ENCODE measurements at places on chromosomes 5 and 9.

- DNase-seq = no peak
Measured at GRCh38 chr9:130043654-130044623, 950 bp upstream of the FNBP1 start.

DNA sequence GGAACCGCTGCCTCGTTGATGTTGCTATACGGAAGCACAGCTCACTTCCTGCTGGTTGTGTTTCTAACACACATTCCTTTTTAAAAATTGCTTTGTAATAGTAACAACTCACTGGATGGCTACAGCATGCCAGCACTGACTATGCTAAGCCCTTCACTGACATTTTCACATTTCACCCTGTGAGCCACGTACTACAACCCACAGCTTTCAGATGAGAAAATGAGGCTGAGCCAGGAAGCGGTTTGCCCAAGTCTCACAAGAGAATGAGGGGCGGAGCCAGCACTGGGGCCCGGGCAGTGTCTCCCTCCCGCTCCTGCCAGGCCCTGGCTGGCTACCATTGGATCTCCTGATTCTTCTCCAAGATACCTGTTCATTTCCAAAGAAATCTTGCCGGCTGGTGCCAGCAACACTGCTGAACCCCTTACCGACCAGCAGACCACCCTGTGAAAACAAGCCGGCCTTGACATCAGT is 38.3 kb downstream of the FAM78A start:
- peak; percentile 95 for DNase-seq

DNA sequence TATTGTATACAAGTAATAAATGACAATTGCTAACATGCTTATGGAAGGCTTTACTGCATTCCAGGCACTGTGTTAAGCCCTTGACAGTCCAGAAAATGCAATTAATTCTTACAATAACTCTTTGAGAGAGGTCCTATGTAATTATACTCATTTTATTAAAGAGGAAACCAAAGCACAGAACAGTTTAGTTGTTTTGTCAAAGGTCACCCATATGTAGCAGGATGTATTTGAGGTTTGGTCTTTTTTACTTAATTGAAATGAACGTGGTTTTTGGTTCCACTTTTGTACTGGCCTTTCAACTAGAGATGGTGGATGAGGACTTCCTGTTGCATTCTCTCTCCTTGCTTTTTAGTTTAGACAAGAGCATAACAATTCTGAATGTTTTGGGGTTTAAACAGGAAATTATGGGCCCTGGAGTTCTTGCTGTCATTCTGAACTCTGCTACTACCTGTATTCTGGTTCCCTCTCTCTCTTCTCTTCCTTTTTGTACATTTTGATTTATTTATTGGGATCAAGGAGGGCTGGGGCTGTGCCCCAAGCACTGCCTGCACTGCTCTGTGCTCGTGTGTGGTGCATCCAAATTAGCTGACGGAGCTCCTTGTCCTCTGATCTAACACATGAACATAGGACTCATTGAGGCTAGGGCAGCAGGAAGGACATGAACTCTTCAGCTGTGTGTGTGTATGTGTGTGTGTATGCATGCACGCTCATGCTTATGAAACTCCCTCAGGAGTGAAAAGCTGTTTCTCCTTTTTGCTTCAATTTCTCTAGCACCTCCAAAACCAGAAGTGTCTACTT is 47.4 kb downstream of the SLC28A3 start:
- DNase-seq = peak; percentile 51

GRCh38 chr5:65055938-65056337 is 287.2 kb downstream of the CWC27 start:
- DNase-seq = no peak

DNA sequence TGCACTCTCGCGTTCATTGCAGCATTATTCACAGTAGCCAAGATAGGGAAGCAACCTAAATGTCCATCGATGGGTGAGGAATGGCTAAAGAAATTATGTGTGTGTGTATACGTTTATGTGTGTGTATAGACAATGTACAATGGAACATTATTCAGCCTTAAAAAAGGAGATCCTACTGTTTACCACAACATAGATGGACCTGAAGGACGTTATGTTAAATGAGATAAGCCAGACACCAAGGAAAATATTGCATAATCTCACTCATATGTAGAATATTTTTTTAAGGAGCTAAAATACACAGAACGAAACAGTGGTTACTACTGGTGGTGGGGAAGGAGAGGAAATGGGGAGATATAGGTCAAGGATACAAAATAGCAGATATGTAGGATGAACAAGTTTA is 2.4 kb downstream of the KIF2A start:
- DNase-seq = no peak

DNA sequence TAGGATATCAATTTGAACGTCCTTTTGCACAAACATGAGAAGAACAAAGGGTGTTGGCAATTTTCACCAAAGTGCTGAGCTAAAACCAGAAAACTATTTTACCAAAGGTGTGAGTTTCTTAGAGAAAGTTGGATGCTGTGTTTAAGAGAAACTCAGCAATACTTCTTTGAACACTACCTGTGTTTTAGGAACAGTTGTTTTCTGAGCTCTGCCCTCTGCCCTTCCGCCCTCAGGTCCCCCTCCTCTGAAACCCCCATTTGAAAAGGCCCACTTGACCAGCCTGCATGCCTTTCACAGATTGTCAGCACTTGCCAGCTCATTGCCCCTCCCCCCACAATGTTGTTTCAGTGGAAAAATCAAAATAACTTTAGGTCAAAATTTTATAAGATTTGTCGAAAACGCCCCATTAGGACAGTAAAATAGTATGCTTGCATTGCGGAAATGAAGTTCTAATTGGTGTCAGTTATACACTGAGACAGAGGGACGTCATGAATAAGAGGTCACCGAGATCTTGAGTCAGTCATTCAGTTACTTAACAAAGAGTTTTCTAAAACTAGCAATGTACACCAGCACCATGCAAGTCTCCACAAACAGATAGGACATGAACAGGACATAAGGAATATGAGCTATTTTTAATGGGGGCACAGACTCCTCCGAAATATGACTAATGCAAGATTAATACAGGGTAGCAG is 61.9 kb upstream of the IL7R start:
- DNase-seq = no peak

DNA sequence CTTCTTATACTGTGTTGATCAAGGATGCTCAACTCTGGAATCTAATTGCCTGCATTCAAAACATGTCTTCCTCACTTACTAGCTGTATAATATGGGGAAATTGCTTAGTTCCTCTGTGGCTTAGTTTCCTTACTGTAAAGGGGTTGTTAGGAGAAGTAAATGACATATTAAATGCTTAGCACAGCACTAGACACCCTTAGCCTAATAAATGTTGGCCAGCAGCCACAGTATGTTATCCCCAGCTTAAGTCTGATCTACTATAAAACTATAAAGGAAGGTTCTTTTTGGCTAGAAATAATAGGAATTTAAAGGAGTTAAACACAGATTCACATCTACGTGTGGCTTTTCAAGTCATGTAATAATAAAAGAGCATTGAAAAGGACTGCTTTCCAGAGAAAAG is 232.4 kb downstream of the PCSK1 start:
- DNase-seq = no peak

DNA sequence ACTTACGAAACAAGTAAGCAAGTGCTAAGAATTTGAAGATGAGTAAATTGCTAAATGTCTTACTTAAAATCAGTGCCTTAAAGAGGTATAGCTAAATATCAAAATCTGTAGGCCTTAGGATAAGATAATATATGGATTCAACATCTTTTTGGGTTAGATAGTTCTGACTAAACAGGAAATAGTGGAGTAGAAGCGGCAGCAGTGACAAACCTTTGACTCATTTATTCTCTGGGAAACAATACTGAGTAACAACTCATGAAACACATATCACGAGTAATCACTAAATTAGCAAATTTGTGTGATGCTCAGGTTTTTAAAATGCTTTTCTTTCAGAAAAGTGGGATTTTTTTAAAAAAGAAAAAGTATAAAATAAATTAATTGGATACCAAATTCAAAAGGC is 762.1 kb upstream of the TYRP1 start:
- DNase-seq = no peak

DNA sequence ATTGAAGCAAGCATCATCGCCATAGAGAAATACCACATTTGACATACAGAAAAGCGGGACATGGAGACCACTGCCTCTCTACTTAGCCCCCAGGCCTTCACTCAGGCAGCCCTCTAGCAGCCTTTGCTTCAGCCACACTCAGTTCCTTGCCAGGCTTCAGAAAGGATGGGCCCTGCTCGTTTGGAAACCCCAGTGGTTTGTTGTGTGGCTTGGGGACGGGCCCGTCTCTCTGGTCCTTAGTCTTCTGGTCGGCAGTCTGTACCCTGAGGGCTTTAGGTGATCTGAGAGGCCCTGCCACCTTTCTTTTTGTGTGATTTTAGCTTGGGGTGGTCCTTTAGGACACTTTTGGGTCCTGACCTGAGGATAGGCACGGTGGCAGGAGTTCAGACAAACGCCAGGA is 21.1 kb upstream of the ARSI start:
- no peak for DNase-seq

GRCh38 chr5:90888511-90889324 is 330.1 kb downstream of the ADGRV1 start:
- DNase-seq = no peak

DNA sequence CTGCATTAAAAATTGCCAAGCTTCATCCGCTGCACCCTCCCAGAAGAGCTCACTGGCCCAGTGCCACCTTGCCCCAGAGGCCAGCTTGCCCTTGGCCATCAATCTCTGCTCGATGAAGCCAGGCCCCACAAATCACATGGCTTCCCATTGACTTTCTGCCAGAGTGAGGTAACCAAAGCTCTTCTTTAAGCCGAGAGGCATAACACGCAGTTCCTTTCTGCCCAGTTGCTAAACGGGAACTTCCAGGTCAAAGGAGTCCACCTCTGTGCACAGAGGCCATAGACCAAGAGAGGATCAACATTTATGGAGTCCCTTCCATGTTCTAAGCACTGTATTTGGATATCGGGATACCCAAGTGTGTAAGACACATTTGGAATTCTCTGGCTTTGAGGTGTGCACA is 208.8 kb downstream of the KIF4B start:
- DNase-seq = no peak

- no peak for DNase-seq
Measured at GRCh38 chr9:96025995-96026602, 150.6 kb downstream of the ERCC6L2 start.

GRCh38 chr9:27090711-27091110 is 18.3 kb upstream of the TEK start:
- no peak for DNase-seq

DNA sequence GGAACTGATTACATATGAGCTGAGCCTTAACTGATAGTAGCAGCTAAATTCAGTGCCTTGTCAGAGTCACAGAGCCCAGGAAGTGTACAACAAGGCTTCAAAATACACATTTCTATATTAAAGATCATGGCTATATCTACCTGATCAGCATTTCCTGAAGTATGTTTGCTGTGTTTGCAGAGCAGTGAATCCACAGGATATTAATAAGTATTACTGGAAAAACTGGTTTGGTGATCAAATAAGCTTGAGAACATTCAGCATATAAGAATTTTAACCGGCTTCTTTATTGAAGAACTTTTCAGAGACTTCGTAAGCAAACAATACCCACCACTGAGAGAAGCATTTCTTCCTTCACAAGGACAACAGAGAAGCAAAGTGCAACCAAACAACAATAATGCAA is 227.0 kb downstream of the ELAVL2 start:
- DNase-seq = no peak

GRCh38 chr9:27371382-27371781 is 74.4 kb upstream of the EQTN start:
- no peak for DNase-seq

GRCh38 chr5:113776832-113777525 is 263.5 kb downstream of the YTHDC2 start:
- DNase-seq = no peak

DNA sequence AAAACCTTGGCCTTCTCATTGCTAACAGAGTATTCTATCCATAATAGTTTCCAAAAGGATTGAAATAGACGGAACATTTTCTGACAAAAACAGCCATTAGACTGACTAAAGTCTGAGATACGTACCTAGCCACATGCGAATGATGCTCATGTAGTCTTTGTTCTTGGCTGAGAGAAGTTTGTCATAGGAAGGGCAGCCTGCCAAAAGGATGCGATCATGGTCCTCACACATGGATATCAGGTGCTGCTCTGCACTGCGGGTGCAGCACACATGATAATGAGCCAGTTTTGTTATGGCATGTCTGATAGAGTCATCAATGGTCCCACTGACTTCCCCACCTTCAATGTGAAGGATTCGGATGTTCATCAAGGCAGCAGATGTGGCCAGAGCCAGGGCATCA is 12.3 kb downstream of the GNE start:
- DNase-seq = no peak
